Naive B cell (primary cell): ENCODE measurements at places on chromosomes 12 and 14.

DNA sequence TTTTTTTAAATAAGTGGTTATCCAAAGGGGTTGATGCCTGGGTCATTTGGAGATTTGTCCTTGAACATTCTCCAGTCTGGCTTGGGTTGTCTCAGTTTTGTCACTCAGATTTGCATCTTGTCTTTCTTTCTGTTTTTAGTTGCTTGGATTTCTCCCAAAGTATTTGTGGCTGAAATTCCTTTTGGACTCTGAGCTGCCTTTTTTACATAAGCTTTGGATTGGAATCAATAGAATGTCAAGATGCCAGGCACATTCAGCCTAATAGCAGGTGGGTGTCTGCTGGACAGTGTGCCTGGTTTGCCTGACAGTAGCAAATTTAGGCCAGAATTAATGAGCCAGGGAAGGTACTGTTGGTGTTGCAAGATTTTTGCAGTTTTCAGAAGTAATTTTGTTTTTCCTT lies 50.0 kb downstream of the FLRT2 start:
- DNase-seq: no peak

DNA sequence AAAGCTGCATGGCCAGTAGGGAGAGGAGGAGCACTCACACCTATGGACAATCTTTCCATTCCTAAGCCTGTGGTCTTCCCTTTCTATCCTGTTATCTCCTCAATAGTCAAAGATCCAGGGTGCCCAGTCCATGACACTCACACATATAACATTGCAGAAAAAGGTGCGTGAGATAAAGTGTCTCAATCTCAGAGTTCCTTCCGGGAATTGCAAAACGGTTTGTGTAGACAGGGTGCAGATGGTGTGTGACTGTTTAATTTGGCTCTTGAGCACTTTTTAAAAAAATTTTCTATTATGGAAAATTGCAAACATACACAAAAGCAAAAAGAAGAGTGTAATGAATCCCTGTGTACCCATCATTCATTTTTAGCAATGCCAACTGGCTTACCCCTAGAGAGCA lies 1493.6 kb downstream of the AACS start:
- DNase-seq: no peak

- no peak for DNase-seq
Measured at GRCh38 chr12:15272376-15272775, 49.9 kb upstream of the PTPRO start.

- no peak for DNase-seq
Measured at GRCh38 chr14:35201066-35201465, 78.7 kb downstream of the PRORP start.

DNA sequence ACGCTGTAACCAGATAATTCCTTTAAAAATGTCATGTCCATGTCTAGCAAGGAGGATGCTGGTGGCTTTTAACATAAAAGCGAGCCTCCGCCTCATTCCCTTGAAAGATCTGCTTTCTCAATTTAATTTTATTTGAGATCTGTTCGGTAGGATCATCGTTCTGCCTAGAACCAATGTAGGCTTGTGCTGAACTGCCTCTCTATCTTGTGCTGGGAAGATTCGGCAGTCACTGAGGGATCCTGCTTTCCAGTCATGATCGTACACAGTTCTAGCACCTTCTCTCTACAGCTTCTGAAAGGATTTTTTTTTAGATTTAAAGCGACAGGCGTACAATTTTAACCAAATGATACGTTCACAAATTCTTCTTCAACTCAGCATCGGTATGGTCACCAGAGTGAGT lies 54.3 kb downstream of the PEBP1 start:
- DNase-seq: no peak

- DNase-seq: no peak
Measured at GRCh38 chr12:117439531-117440001, 78.1 kb upstream of the NOS1 start.

- DNase-seq: no peak
Measured at GRCh38 chr12:70605976-70606375, 31.3 kb downstream of the PTPRB start.

GRCh38 chr12:121334513-121335343 lies 17.5 kb downstream of the ANAPC5 start:
- DNase-seq: peak; percentile 38

DNA sequence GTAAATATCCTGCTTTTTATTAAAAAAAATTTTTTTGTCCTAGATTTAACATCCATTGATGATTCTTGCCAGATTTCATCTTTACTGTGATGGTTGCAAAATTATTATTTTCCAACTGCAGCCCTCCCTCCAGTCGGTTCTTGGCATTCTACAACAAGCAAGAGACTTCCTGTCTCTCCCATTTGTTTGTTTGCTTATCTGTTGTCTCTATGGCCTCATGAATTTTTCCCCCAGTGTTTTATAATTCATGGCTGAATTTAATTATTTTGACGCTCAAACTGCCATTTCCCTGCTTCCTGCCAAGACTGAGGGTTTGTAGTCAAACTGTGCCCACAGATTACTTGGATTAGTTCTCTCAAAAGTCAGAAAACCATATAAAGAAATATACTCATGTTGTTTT lies 25.9 kb downstream of the CGRRF1 start:
- no peak for DNase-seq

DNA sequence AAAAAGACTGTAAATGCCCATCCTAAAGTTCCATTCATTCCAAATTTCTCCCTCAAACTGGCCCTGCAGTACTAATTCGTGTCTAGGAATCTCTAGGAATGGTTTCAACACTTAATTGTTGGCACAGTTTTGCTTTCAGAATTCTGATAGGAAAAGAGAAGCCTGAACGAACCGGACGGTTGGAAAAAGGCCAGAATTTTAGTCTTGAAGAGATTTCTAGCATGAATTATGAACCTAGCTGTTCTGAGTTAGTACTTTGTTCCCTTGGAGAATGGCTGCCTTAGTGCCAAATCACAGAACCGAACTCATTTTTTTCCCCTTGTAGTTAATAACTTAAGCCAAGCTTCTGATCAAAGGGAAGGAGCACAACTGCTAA lies 262.6 kb downstream of the ADAMTS20 start:
- no peak for DNase-seq

GRCh38 chr14:71089971-71090370 lies 182.7 kb downstream of the PCNX1 start:
- DNase-seq: no peak

DNA sequence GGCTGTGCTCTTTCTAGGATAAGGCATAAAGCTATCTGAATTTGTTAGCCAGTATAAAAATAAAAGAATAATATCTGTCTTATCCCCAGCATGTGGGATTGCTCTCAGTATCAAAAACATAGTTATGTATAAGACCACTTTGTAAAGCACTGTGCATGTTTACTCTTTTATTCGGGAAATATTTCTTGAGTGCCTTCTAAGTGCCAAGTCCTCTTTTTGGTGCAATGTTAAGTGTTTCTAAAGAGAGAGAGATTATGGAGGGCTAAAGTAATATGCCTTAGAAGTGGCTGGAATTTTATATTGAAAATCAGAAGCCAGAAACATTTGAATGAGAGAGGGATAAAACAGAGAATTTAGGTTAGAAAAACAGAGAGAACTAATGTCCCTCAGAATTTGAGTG lies 212.0 kb downstream of the ALG10B start:
- no peak for DNase-seq

- no peak for DNase-seq
Measured at GRCh38 chr14:103710771-103711377, 4.4 kb downstream of the XRCC3 start.

DNA sequence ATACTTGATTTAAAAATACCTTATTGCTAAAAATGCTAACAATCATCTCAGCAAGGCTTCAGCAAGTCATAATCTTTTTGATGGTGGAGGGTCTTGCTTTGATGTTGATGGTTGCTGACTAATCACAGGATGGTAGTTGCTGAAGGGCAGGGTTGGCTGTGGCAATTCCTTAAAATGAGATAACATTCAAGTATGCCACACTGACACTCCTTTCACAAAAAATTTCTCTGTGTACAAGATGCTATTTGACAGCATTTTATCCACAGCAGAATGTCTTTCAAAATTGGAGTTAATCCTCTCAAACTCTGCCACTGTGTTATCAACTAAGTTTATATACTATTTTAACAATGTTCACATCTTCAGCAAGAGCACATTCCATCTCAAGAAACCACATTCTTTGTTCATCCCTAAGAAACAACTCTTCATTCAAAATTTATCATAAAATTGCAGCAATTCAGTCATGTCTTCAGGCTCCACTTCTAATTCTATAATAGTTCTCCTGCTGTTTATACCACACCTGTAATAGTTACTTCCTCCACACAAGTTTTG lies 16.1 kb downstream of the SCAF11 start:
- DNase-seq: no peak

DNA sequence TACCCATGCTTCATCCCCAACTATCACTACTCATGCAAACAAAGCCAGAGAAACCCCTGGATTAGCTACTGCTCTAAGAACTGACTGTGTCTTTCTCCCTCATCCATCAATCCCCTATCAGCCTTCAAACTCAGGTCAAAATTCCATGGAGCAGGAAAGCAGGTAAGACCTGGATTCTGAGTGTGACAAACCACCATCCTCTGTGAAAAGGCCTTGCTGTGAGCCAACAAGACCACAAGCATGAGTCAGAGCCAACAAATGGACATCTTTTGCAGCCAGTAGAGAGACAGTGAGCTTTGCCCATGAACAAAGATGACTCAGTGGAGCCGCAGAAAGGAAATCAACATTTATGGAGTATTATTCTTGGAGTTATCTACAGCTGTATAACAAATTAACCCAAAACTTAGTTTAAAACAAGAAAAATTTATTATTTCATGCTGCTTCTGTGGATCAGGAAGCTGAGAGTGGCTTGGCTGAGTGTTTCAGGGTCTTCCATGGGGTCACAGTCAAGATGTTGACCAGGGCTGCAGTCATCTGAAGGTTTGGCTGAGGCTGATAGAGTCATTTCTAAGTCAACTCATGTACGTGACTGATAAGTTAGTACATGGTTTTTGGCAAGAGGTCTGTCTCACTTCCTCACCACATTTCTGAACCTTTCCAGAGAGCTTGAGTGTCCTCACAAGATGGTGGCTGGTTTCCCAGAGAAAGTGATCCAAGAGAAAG lies 61.1 kb downstream of the PITPNM2 start:
- no peak for DNase-seq

DNA sequence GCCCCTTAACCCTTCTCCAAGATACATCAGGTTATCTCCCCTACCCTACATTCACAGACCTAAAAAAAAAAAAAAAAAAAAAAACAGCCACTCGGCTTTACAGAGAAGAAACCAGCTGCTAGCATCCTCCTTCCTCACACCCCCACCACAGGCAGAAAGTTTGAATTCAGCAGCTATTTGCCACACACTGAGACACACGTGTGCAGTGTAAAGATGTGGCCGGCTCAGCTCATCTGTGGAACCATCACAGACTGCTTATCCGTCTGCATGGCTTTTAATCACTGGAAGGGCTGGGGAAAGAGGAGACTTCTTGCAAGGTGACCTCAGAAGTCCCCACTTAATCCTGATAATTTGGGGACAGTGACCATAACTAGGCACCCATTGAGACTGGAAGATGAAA lies 50.0 kb downstream of the VWF start:
- no peak for DNase-seq

- DNase-seq: no peak
Measured at GRCh38 chr14:105605464-105606304, 79.3 kb downstream of the TMEM121 start.

DNA sequence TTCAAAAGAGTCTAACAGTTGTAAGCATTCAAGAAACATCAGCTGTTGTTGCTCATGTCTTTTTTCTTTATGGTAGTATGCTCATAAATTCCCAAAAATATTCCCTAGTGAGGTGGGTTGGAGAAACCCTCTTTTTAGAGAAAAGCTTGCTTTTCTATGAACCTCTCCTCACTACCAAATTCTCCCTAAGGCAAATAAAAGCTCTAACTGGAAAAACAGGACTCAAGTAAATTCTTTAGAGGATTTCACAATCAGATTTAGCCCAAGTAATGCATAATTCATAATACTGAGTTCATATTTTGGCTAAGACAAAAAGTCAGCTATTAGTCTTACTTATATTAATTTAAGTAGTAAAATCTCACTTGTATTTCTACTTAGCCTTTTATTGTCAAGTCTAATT lies 59.1 kb downstream of the DIO2 start:
- DNase-seq: no peak

DNA sequence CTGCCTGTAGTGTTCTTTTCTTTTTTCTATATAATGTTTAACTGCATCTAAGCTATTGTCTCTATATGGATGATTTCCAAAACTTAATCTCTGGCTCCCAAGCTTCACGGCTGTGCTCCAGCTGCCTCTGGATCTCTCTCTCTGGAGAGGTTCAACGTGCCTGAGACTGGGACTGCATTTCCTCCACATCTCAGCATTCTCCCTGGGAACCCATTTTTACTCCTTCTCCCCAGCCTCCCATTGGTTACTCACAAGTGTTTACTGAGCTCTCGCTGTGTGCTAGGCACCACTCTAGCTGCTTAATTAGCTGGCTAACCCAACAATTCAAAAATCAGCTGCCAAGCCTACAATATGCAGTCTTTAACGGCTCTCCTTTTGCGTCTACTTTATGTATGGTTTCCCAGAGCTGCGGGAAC lies 34.7 kb downstream of the FBXL14 start:
- DNase-seq: no peak

DNA sequence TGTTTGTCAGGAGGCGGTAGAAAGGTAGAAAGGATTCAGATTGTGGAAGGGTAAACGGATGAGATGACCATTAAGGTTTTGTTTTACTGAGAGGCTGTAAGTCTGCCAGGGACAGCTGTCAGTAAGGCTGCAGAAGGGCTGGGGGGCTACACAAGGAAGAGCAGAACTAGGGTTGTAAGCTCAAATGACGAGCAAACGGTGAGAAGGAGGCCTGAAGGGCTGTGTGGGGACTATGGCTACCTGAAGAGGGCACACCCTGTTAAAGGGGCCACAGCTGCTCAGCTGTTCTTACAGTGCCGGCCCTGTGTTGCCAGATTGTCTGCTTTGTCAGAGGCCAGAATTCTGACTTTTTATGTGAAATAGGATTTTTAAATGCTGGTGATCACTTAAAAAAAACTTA lies 19.1 kb downstream of the VASH1 start:
- no peak for DNase-seq

- no peak for DNase-seq
Measured at GRCh38 chr12:5872745-5873144, 72.3 kb downstream of the ANO2 start.

- no peak for DNase-seq
Measured at GRCh38 chr12:12028668-12029402, 41.9 kb upstream of the BCL2L14 start.

DNA sequence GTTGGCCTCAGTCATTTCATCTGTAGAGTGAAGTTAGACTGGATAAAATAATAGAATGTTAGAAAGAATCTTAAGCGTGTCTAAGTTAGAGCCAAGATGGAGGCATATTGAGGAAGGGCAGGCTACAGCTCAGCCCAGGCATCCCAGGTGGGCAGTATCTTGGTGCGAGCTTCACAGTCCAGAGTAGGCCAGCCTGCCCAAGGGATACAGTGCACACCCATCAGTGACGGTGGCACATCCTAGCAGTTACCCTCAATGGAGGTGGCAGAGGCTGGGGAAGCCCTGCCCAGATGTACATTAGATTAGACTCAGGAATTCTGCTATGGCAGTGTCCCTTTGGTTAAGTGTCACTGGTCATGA lies 21.5 kb downstream of the TULP3 start:
- DNase-seq: no peak

- peak; percentile 40 for DNase-seq
Measured at GRCh38 chr12:27332714-27333402, at the start of gene BMAL2. Gene BMAL2, plus strand, starts transcription at chr12:27332836. Its CDS starts 237 bp downstream, at chr12:27333073.

DNA sequence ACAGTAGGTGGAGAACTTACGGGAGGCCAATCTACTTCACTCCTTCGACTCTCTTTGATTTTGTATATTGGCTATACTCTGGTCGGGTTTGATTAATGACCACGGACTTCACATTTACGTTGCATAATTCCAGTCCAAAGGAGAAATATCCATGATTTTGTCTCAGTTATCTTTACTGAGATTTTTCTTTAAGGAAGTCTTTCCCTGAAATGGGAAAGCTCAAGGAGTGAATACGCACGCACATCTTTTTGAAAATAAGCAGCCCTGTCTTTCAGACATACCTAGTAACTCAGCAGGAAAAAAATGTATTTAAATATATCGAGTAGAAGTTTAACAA lies 5.7 kb upstream of the ALX1 start:
- DNase-seq: no peak
